Stimulated activated CD8-positive, alpha-beta memory T cell treated with anti-CD3 and anti-CD28 coated beads, Interleukin-7, amount 100 ng/mL, for 1 hour (primary cell): ENCODE measurements at places on chromosomes 2 and 18.

DNA sequence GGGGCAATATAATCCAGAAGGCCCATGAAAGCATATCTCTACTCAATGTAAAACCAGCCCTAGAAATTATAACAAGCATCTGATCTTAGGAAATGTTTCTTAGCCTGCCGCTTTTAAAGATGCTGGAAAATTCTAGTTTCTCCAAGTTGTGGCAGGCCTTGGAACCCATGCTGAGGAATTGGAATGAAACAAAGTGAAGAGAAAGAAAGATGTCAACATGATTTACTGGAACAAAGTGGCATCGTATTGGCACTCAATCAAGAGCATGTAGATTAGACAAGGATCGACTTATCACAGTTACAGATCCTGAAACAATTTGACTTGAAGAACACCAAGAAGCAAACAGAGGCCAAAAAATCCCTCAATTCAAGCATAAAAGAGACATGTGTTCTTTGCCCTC, 28.7 kb downstream of the CNTNAP5 start:
- DNase-seq: no peak

- no peak for DNase-seq
These were observed 25.7 kb upstream of the CRIM1 start for GRCh38 chr2:36329746-36330472.

DNA sequence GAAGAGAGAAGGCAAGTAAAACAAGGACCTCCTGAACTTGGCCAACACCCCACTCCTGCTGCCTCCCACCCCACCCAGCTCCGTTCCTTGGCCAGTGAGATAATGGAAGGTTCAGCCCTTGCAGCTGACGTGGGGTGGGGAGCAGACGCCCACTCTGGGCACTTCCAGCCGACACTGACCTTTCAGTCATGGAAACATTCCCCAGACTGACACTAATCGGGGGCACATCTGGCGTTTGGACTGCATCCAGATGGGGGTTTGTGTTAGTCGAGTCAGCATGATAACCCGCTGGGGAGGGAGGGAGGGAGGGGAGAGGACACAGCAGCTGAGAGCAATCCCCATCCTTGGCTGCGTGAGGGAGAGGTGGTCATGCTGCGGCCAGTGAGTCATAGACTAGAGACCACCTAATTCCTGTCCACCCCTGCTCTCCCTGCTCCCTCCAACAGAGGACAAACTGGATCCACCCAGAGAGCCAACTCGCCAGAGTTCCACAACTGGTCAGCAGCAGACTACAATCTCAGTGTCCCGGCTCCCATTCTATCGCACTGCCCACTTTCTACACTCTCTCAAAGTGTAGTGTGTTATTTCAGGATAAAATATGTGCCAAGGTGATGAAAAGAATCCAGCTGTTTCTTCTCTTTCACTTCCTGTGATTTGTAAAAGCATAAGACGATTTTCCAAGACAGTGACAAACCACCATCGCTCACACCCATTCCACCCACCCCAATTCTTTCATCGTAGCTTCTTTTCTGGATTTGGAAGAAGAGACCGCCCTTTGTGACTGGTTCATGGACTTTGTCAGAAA, 115.4 kb upstream of the PKDCC start:
- DNase-seq: no peak

DNA sequence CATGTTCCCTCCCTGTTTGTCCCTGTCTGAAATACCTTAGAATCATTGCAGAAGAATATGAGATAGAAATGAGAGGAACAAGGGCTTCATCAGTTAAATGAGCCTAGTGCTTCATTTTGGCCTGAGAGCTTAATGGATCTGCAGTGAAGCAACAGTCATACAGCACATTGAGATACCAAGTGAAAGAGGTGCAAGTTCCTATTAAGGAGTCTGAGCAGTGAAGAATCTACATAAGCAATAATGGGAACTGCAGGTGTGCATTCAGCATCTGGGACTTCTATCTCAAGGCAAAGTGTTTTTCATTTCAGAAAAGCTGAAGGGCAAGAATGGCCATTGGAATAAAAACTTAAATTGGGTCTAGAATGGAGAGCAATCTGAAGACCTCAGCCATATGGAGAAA, 323.2 kb upstream of the SLC39A10 start:
- no peak for DNase-seq

- DNase-seq: no peak
These were observed 439.6 kb upstream of the MMADHC start for GRCh38 chr2:150027164-150027563.

- no peak for DNase-seq
These were observed 115.3 kb downstream of the LOXHD1 start for GRCh38 chr18:46541626-46542189.

GRCh38 chr18:55663891-55664290, 75.9 kb upstream of the TCF4 start:
- DNase-seq: no peak

- no peak for DNase-seq
These were observed 42.8 kb downstream of the EEF1B2 start for GRCh38 chr2:206202446-206202845.

- no peak for DNase-seq
These were observed 79.1 kb downstream of the SH3YL1 start for GRCh38 chr2:184695-185094.

DNA sequence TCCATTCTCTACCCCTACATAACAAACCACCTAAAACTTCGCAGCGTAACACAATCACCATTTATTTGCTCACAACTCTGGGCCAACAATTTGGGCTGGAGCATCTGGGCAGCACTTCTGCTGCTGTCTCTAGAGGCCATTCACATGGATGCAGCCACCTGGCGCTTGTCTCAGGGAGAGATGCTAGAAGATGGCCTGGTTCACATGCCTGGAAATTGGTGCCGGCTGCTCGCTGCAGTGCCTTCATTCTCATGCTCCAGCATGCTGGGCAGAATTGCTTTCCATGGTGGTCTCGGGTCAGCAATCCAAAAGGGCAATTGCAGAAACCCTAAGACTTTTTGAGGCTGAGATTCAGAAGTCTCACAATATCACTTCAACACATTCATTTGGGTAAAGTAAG, 157.4 kb downstream of the SUCLG1 start:
- DNase-seq: no peak

GRCh38 chr2:1856922-1857321, 112.6 kb upstream of the PXDN start:
- no peak for DNase-seq

GRCh38 chr18:79322441-79322840, 73.3 kb upstream of the NFATC1 start:
- DNase-seq: no peak

DNA sequence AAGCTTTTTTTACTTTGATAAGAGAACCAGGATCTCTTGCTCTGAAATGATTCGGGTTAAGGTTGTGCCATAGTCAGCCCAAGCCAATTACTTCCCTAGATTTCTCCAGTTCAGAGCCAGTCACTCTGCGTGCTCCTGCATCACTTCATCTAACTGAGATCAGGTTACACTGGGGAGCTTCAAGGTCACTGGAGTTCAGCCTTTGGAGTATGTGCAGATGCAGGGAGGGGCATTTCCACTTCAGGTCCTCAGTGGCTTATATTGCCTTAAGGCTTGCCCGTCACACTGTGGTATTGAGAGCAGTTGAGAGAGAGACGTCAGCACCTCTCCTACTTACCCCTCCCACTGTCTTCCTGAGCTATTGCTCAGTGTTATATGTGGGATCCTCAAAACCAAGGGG, 317.8 kb downstream of the EPHA4 start:
- DNase-seq: no peak

- no peak for DNase-seq
These were observed 151.1 kb upstream of the LHCGR start for GRCh38 chr2:48906633-48907032.

GRCh38 chr2:24245986-24246776, 71.3 kb downstream of the FAM228A start:
- no peak for DNase-seq

GRCh38 chr18:66759050-66759828, 155.3 kb upstream of the CDH19 start:
- no peak for DNase-seq

GRCh38 chr2:89000235-89000634, 308.8 kb downstream of the RPIA start:
- DNase-seq: no peak

DNA sequence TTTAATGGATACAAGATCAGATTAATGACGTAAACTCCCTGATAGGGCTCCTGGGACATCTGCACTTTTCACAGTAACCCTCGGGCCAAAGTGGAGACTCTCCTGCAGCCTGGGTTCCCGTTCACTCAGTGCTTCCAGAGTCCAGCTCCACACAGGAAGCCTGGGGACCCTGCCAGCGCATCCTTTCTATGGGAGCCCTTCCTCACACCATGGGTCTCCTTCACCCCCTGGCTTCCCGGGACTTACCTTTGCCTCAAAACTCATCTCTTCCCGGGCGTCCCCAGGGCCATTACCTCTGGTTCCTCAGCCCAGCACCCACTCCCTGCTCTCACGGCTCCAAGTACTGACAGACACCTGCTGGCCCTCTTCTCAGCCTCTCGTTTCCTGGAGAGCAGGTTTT, 40.7 kb upstream of the KLF11 start:
- no peak for DNase-seq

DNA sequence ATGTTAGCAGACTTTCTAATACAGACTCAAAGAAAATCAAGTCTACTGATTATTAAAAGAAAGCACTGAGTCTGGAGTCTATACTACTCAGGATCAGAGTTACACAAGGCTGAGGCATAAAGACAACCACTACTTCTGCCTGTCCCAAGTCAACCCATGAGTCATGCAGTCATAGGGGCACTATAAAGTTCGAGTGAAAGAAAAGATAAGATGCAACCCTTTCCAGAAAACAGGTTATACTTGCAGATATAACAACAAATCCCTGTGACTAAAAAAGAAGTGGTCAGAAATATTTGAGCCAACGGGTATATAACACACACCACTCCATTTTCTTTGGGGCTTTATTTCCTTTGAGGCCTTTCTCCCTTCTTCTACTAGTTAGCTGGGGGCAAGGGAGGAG, 18.6 kb upstream of the SCRN3 start:
- DNase-seq: no peak

DNA sequence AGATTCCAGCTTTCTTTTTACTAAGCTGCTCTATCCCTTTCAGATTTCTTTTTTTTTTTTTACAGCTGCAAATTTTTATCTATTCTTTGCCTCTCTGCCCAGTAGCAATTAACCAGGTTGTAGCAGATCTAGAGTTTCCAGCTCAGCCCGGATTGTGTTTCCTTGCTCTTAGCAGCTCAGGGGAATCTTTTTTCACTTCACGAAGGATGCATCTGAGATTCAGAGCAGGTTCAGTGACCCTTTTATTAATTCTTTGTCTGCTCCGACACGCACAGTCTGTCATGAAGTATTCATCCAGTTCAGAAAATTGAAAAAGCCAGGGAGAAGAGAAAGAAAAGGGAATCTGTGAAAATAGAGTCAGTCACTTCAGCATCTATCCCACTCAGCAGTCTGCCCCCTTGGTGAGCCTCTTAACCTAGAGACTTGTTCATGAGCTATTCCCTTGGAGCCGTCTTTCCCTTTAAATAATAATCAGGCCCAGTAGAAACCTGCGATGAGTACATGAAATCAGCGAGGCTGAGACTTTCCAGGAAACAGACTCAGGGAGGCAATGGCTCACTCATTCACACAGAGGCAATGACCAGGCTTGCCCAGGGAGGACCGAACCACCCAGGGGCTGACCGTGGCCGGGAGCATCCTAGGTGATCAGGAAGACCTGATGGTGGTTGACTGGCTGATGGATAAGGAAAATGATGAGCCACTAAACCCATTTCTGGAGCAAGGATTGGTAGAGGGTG, 103.4 kb upstream of the ITGA6 start:
- DNase-seq: no peak

DNA sequence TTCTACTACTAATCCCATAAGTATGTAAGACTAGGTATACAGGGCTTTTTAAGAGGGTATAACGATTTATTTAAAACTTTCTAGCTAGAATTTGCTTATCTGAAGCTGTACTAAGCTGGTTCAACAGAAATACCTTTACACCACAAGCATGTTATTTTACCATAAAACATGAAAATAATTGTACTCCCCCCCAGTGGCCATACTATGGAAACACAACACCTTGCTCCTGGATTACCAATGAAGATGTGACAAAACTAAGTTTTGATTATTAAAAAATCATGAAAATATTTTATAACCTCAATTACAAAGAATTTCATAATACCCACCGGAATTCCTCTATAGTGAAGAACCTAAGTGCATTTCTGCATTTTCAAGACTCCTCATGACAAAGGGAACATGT, 27.3 kb downstream of the LPIN2 start:
- no peak for DNase-seq

- DNase-seq: no peak
These were observed 148.5 kb downstream of the FHOD3 start for GRCh38 chr18:36446059-36446458.

- no peak for DNase-seq
These were observed 41.0 kb downstream of the CROCC2 start for GRCh38 chr2:240947176-240947575.

DNA sequence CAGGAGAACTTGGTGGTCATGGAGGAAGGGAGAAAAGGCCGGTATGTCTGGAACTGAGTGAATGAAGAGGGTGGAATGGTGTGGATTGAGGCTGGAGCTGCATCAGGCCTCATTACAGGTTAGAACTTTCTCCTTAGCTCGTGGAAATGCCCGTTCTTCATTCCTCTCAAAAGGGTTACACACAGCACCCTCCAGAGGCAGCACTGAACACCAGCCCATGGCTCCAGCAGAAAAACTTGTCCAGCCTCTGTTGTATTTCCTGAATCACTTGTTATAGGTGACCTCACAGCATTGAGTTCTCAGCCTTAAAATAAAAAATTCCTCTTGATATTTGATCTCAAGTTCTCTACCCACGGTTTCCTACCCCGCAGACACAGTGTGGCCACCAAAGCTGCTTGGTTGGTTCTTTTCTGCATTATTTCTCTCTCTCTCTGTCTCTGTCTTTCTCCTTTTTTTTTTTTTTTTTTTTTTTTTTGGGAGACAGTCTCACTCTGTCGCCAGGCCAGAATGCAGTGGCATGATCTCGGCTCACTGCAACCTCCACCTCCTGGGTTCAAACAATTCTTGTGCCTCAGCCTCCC, 89.6 kb downstream of the ITGB1BP1 start:
- no peak for DNase-seq

- no peak for DNase-seq
These were observed 200.3 kb upstream of the ID2 start for GRCh38 chr2:8481463-8482009.
